ENCODE measurements at places on chromosomes 1 and 21.

DNA sequence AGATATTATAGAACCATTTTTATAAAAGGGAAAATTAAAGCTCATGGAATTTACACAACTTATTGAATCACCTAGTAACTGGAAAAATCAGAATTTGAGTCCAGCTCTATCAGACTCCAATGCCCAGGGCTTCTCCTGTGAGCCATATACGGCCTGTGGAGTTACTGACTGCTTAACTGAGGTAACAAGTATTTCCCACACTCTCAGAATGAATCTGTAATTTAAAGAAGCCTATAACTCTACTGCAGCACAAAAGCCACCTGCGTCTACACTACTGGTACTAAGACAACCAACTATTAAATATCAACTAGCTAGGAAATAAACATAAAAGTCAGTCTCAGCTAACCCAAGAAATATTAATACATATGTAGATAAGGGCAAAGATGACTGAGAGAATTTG is 29.4 kb downstream of the SMYD3 start:
- DNase-seq, result no peak

GRCh38 chr1:27218736-27219135 is 15.7 kb upstream of the WDTC1 start:
- DNase-seq, result peak; percentile 19

GRCh38 chr1:111961016-111961415 is 28.5 kb downstream of the KCND3 start:
- DNase-seq, result no peak

DNA sequence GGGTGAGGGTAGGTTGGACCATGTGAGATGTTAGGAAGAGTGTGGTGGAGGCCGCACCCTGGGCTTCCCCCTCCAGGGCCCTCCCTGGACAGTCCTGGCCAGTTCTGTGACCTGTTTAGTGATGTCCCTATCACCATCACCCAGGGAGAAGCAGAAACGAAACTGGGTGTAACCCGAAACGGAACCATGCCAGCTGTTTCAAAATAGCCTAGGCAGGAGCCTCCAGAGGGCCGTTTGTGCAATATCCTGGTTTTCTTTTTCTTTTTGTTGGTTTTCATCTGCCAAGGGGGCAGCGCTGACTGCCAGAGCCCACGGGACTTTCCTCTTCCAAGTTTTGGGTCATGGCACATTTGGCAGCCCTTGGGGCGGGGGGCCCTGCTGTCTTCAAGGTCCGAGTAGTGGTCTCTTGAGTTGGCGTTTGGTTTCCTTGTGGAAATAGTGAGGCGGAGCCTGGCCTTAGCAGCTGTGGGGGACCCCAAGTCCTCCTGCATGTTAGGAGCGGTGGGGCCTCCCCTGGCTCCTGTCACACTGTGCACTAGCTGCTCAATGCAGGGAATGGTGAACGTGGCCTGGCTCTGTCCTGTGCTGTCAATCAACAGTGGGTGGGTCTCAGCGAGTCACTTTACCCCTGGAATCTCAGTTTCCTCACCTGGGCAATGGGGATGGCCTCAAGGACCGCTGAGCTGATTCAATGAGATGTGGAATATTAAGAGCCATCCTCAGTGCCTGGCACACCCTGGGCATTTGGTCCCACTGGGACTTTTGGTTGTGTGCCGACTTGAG is 90.7 kb downstream of the ARHGEF10L start:
- no peak for DNase-seq

DNA sequence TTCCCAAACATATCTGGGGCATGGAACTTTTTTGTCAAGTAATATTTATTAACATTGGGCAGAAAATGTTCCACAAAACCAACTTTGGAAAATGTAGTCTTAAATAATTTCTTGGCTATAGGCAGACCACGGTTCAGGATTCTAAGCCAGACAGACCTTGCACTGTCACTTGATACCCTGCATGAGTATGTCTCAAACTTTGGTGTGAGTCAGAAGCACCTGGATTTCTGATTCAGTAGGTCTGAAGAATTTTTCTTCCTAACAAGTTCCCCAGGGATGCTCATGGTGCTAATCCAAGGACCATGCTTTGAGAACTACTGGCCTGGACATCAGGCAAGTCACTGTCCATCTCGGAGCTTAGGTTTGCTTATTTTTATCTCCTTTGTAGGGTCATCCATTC is 562.0 kb downstream of the PLPP3 start:
- DNase-seq, result no peak

GRCh38 chr1:202981939-202982338 is 14.9 kb upstream of the CYB5R1 start:
- DNase-seq, result no peak
